ENCODE measurements at places on chromosomes 11 and 22.
A peak's percentile ranks its signal among the peaks of the same experiment; 100 is the strongest.

DNA sequence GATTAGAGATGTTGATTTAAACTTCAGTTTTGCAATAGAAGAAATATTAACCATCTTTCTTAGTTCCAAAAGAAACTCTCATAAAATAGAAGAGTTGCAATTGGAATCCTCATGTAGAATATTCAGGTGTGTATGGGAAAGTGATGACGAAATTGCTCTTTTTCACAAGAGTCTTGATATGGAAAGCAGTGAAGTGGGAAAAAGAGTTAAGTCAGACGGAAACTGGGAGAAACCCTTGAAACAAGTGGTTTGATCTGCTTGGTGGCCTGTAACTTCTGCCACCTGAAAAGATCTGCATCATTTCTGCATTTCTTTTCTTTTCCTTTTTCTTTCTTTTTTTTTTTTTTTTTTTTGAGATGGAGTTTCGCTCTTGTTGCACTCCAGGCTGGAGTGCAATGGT lies 41.8 kb upstream of the CLMP start:
- no peak for DNase-seq

- no peak for DNase-seq
Measured at GRCh38 chr22:45678961-45679912, 7.6 kb downstream of the ATXN10 start.

DNA sequence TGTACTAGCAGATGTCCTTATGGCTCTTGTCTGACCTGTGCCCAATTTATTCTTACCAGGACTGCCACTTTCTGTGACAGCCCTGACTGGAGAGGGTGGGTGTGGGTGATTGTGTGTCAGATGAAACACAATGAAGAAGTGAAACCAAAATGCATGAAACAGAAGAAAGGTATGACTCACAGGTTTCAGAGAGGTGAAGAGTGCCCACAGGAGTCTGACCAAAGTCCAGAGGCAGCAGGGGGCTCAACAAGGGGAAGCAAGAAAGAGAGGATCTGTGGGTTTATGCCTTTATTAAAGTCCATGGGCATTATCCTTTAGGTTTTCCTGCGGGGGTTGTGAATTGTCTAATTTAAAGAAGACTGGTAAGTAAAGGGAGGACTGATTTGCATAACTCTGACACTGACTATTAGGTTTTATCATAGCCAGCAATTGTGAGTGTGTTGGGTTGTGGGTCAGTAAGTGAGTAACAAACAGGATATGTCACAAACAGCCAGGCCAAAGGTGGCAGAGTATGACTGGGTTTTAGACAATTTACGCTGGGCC lies 3.9 kb upstream of the OR4C6 start:
- no peak for DNase-seq

DNA sequence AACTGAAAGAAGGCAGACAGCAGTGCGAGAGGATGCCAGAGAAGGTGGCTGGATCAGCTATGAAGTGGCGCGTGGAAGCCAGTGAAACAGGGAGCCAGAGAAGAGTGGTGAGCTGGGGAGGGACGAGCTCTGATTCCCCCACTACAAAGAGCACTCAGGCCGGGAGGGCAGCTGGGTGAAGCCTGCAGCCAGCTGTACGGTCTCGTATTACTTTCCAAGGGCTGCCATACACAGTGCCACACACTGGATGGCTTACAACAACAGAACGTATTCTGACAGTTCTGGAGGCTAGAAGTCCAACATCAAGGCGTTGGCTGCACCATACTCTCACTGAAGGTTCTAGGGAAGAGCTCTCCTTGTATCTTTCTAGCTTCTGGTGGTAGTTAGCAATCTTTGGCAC lies 47.1 kb upstream of the WNT11 start:
- DNase-seq, result no peak

DNA sequence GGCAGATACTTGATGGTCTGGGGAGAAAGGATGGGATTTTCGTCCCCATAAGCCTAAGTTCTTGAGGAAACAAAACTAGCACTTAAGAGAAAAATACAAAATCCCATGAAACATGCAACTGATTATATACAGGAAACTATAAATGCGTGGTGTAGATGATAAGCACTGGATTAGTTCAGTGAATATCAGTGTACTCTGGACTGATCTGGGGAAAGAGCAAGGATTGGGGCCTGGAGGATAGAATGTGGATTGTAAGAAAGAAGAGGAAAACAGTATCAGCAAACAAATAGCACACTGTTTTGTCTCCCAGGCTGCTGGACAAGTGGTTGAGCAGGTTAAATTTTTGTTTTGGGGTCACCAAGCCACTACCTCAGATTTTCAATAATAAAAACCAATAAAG lies 49.8 kb downstream of the DCUN1D5 start:
- no peak for DNase-seq

GRCh38 chr22:40441761-40442390 lies 71.5 kb downstream of the SGSM3 start:
- no peak for DNase-seq

- peak; percentile 65 for DNase-seq
Measured at GRCh38 chr11:6315811-6316425, 4.4 kb downstream of the CAVIN3 start.

DNA sequence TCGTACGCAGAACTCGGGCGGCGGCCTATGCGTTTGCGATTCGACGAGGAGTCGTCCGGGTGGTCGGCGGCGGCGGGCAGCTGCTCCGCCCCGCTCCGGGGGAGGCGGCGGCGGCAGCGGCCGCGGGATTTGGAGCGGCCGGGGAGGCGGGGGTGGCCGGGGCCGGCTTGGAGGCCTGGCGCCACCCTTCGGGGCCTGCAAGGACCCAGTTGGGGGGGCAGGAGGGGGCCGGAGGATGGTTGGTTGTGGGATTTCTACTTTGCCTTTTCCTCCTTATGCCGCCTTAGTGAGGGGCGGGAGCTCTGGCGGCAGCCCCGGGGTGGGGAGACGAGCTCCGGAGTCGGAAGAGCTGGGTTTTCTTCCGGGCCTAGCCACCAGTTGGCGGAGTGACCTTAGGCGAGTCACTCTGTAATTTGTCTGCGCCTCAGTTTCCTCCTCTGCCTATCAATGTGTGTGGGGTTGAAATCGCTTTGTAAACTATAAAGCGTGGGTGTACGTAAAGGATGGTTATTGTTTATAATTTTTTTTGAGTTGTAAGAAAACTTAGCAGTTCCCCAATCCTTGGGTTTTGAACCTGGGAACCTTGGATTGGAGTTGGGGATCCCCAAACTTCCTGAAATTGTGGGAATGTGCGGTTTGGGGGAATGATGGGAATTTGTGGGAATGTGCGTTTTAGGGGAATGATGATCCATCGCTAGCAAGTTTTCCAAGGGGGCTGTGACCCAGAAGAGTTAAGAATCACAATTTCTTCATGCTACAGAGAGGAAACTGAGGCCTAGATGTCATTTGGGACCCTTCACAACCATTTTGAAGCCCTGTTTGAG lies 679 bp downstream of the TUG1 start:
- DNase-seq, result peak; percentile 35

- peak; percentile 52 for DNase-seq
Measured at GRCh38 chr11:76234416-76235232, 28.3 kb upstream of the WNT11 start.

GRCh38 chr11:115611343-115611742 lies 107.1 kb upstream of the CADM1 start:
- no peak for DNase-seq

- no peak for DNase-seq
Measured at GRCh38 chr11:61378713-61379313, 13.6 kb upstream of the TMEM216 start.

GRCh38 chr22:26610996-26611395 lies 6.8 kb downstream of the CRYBB1 start:
- DNase-seq, result no peak

- DNase-seq, result no peak
Measured at GRCh38 chr11:11558826-11559225, 63.0 kb downstream of the GALNT18 start.

GRCh38 chr22:32827049-32827602 lies 25.6 kb downstream of the TIMP3 start:
- DNase-seq, result no peak

DNA sequence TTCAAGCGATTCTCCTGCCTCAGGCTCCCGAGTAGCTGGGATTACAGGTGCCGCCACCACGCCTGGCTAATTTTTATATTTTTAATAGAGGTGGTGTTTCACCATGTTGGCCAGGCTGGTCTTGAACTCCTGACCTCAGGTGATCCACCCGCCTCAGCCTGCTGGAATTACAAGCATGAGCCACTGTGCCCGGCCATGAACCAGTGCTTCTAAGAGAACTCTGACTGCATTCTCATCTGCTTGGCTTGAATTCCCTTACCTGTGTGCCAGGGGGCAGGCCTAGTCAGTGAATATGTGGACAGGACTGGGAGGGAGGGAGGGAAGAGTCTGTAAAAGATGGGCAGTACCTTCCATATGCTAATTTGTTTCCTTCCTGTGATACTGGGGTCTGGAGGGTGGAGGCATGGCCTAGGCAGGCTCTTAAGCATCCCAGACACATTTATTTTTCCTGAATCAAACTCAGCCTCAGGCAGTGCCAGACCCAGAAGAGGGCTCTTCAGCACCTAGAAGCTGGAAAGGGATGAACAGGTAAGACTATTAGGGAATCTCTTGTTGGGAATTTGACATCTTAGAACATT lies 6.6 kb downstream of the RPS25 start:
- DNase-seq, result no peak

- DNase-seq, result no peak
Measured at GRCh38 chr11:6623391-6624363, 4.5 kb upstream of the TPP1 start.

DNA sequence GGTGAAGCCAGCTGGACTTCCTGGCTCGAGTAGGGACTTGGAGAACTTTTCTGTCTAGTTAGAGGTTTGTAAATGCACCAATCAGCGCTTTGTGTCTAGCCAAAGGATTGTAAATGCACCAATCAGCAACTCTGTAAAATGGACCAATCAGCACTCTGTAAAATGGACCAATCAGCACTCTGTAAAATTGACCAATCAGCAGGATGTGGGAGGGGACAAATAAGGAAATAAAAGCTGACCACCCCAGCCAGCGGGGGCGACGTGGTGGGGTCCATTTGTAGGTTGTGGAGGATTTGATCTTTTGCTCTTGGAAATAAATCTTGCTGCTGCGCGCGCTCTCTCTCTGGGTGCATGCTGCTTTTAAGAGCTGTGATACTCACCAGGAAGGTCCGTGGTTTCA lies 202.9 kb downstream of the MIAT start:
- no peak for DNase-seq

DNA sequence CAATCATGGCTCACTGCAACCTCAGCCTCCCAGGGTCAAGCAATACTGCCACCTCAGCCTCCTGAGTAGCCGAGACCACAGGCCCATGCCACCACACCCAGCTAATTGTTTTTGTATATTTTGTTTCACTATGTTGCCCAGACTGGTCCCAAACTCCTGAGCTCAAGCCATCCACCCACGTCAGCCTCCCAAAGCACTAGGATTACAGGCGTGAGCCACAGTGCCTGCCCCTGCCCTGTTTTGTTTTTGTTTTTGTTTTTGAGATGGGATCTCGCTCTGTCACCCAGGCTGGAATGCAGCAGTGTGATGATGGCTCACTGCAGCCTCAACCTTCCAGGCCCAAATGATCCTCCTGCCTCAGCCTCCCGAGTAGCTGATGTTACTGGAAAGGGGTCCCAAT lies 53.5 kb downstream of the TUG1 start:
- DNase-seq, result no peak

DNA sequence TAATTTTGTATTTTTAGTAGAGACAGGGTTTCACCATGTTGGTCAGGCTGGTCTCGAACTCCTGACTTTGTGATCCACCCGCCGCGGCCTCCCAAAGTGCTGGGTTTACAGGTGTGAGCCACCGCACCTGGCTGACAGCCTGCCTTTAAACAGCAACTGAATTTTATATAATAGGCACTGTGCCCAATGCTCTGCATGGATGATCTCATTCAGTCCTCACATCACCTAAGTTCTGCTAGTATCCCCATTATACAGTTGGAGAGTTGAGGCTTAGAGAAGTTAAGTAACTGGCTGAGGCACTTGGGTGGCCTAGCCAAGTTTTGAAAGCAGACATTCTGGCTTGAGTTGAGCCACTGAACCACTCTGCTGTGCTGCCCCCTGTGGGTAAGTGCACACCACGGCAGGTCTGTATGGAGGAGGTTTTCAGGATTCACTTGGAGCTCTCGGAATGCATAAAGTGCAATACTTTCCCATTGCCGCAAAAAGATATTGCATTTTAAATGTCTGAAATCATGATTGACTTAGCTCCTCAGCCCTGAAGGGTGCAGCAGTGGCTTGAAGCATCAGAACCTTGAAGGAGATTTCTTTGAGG lies 112.4 kb downstream of the LDLRAD3 start:
- peak; percentile 52 for DNase-seq

DNA sequence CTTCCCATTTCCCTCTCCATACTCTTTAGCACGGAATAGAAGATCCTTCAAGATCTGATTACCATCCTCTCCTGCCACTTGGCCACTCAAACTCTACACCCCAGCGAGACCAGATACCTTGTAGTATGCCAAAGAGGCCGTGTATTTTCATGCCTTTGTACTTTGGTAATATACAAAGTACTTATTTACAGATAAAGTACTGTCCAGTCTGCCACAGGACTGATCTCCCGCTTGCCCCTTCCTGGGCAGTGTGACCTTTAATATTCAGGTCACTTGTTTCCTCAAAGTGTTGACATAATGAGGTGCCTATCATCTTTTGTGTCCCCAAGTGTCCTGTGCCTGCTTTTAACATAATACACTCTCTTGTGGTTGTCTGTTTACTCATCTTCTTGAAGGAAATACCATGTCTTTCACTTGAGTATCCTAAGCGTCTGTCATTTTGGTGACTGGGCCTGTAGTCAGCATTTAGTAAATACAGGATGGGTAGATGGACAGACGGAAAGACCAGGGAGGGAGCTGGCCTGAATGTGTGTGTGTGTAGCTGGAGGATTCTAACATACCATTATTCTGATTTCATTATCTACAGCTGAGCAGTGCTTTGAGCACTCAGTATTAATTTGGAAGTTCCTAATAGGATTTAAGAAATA lies 137.4 kb downstream of the NAV2 start:
- DNase-seq, result no peak

GRCh38 chr11:33651990-33652389 lies 48.6 kb downstream of the C11orf91 start:
- DNase-seq, result no peak

DNA sequence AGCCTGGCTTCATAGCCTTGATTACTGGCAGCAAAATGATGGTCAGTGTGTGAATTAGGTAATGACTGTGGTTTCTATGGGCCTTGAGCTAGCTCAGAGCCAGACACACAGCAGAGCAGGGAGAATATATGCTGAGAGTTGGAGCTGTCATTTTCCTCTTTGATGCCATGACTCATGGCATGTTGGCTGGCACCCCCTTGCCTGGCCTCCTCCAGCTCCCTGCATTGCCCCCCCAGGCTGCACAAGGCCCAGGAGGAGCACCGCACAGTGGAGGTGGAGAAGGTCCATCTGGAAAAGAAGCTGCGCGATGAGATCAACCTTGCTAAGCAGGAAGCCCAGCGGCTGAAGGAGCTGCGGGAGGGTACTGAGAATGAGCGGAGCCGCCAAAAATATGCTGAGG lies 20.3 kb upstream of the RRM1 start:
- DNase-seq, result no peak

GRCh38 chr11:65657426-65657825 lies 5.3 kb downstream of the RELA start:
- DNase-seq, result no peak
